ENCODE measurements at places on chromosomes 2 and 18.

GRCh38 chr2:168003876-168004275 is 243.5 kb downstream of the STK39 start:
- no peak for DNase-seq

GRCh38 chr2:177572236-177572671 is 179.7 kb downstream of the AGPS start:
- DNase-seq: no peak

- no peak for DNase-seq
Observed at GRCh38 chr2:152411154-152411553, 76.2 kb downstream of the FMNL2 start.

DNA sequence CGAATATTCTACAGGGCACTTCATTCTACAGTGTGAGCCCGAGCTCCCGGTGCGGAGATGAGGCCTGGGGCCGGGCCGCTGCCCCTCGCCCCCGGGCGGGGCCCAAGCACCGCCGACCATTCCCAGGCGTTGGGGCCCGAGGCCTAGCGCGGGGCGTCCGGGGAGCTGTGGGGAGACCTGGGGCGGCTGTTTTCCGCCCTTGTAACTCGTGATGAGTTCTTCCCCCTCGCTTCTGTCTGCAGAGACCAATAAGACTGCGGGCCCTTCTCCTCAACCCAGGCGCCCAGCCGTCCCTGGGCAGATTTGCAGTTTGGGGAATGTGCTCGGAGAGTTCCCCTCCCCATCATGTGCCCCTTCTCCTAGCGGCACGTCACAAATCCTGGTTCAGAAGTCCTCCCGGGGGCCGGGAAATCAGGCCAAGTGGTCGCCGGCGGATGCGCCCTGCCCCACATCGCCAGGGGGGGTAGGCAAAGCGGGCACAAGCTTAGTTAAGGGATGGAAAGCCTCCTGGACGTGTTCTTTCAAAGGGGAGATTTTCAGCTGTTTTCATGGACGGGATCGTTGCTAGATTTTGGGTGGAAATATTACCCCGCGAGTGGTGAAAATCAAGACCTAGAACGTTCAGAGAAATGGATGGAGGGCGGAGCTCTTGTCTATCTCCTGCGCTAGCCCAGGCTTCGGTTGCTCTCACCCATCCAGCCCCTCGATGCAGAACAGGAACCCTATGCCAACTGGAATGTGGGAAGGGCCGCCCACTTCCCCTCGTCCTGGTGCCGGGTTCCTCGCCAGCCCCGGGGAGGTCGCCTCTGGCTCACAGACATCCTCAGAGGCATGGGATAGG is 18.8 kb upstream of the HAAO start:
- DNase-seq: peak; percentile 54

- DNase-seq: no peak
Observed at GRCh38 chr2:222813177-222813843, 47.5 kb upstream of the ACSL3 start.
